ENCODE measurements at places on chromosomes 2 and 18.
A peak's percentile ranks its signal among the peaks of the same experiment; 100 is the strongest.

DNA sequence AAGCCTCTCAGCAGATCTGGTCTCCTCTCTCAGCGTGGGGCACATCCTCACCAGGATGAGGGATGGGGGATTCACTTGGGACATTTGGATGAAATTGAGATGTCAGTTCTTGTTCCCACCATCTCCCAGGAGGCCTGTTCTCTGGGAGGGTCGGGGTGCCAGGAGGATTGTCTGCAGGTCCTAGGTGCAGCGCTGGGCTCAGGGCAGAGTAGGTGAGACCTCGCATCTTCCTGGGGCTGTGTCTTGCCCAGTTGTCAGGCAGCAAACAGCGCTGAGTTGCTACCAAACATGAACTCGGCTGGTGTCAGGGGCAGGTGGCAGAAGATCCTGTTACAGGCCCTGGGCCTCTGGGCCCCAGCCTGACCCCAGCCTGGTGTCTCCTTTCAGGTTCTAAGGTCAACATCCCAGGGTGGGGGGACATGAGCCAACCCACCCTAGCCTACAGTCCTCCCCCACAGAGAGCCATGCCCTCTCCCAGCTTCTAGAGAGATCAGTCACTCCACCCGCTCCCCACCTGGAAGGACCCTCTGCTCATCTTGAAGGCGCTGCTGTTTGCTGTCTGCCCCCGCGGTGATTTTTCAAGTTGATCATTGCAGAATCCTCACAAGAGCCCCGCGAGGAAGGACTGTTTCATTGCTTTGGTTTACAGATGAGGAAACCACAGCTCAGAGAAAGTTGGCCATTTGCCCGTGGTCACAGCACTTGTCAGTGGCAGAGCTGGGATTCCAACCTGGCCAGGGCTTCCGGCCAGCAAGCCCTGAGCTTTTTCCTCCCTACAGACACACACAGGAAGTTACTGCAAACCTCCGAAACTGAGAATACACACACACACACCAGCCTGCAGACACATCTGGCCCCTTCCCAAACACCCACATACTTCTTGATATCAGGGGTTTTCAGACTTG is 83.9 kb downstream of the STPG4 start:
- DNase-seq = no peak

- DNase-seq = no peak
These were observed 88.8 kb downstream of the GFPT1 start for GRCh38 chr2:69298261-69298660.

- DNase-seq = no peak
These were observed 259.6 kb upstream of the PIK3C3 start for GRCh38 chr18:41695441-41695840.

- DNase-seq = peak; percentile 53
These were observed 11.1 kb upstream of the SCG2 start for GRCh38 chr2:223613017-223613950.

GRCh38 chr2:24421668-24422067 is 61.3 kb upstream of the ITSN2 start:
- DNase-seq = no peak

GRCh38 chr2:106334802-106335201 is 133.4 kb downstream of the RGPD3 start:
- DNase-seq = no peak

All from right kidney (tissue), 9 donors.